ENCODE measurements at places on chromosomes 12 and 14.

- DNase-seq: no peak
These were observed 62.0 kb downstream of the WSCD2 start for GRCh38 chr12:108191086-108191485.

DNA sequence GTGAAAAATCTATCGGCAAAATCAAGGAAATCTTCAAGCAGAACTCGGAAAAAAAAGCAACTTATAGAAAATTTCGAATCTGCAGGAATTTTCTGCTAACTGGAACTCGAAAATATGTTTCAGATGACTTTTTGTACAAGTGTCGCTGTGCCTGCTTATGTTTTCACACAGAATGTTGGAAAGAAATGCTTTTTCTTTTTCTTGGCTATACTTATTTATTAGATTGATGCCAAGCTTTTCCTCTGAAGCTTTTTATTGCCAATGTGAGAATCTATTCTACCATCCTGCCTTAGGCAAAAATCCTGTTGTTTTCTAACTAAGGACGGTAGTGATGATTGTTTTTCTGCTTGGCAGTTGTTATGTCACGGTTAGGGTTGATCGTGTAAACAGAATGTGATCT, 65.8 kb downstream of the TRHDE start:
- DNase-seq: no peak

- DNase-seq: no peak
These were observed 927 bp upstream of the LRP6 start for GRCh38 chr12:12267742-12268200.

DNA sequence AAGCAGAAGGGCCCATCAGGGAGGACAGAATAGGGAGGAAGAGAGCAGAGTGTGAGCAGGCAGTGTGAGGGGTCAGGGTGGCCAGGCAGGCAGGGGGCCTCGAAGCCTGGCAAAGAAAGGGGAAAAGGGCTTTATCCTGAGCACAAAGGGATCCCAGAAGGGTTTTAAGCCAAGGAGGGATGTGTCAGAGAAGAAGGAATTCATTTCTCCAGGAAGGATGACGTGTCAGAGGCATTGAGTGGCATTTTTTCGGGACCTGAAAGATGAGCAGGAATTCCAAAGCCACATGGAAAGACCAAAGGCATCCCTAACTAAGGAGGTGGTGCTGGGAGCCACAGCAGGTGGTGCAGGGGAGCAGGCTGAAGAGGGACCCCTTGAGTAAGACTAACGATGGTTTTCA, 132.1 kb downstream of the DICER1 start:
- no peak for DNase-seq

DNA sequence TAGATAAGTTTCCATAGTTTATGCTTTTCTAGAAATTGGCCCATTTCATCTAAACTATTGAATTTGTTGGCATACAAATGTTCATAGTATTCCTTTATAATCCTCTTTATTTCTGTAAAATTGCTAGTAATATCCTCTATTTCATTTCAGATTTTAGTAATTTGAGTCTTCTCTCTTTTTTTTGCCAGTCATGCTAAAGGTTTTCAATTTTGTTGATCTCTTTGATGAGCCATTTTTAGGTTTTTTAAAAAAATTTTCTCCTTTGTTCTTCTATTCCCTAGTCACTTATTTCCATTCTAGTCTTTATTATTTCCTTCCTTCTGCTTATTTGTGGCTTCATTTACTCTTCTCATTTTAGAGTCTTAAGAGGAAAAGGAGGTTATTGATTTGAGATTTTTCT, 19.4 kb upstream of the PPM1A start:
- DNase-seq: no peak

DNA sequence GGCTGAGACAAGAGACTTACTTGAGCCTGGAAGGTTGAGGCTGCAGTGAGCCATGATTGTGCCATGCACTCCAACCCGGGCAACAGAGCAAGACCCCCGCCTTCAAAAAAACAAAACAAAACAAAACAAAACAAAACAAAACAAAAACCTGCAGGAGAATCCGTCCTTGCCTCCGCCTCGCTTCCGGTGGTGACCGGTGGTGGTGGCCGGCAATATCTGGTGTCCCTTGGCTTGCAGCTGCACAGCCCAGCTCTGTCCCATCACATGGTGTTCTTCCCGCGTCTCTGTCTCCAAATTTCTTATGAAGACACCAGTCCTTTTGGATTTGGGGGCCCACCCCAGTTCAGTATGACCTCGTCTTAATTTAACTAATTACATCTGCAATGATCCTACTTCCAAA, 10.0 kb downstream of the SMIM41 start:
- no peak for DNase-seq

GRCh38 chr12:116194935-116195431, 82.5 kb downstream of the MED13L start:
- DNase-seq: peak; percentile 45

DNA sequence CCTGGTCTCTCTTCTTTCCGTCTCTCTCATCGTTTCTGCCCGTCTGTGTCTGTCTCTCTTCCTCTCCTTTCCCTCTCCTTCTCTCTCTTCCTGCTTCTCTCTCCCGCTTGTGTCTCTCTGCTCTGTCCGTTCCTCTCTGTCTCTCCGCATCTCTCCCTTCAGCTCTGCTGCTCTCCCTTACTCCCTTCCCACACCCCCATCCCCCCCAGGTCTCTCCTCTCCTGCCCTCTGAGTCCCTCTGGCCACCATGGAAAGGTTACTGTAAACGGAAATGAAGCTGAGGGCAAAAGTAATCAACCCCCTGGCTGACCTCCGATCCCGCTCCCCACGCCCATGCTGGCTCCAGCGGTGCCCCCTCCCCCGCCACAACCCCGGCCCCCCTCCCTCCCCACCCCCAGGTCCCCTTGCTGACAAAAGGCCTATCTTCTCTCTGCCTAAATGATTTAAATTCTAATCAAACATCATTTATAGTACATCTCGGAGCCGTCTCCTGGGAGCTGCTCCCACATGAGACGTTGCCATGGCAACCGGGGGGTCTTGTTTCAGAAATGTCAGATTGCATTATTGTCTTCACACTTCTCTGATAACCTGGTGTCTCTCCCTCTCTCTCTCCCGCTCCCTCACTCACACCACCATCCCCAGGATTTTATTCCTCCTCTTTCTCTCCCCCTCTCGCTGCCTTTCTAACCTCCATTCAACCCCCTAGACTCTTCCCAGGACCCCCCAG, 203.8 kb downstream of the RBM19 start:
- DNase-seq: no peak

DNA sequence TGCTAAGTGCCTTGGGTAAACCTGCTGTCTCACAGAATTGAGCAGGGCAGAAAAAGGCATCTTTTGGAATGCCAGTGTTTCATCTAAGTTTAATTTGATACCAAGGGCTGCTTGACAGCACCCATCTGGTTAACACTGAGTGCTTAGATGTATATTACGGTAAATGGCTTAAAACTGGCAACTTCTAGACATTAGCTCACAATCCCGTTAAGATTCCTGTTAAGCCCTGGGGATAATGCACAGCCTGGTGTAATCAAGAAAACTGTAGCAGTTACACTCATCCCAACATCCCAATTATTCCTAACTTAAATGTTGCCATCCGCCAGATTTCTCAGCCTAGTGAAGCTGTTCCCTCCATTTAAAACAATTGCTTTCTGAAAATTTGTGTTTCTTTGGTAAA, 29.9 kb downstream of the PPFIBP1 start:
- no peak for DNase-seq
